ENCODE measurements at places on chromosomes 11 and 22.
A peak's percentile ranks its signal among the peaks of the same experiment; 100 is the strongest.

DNA sequence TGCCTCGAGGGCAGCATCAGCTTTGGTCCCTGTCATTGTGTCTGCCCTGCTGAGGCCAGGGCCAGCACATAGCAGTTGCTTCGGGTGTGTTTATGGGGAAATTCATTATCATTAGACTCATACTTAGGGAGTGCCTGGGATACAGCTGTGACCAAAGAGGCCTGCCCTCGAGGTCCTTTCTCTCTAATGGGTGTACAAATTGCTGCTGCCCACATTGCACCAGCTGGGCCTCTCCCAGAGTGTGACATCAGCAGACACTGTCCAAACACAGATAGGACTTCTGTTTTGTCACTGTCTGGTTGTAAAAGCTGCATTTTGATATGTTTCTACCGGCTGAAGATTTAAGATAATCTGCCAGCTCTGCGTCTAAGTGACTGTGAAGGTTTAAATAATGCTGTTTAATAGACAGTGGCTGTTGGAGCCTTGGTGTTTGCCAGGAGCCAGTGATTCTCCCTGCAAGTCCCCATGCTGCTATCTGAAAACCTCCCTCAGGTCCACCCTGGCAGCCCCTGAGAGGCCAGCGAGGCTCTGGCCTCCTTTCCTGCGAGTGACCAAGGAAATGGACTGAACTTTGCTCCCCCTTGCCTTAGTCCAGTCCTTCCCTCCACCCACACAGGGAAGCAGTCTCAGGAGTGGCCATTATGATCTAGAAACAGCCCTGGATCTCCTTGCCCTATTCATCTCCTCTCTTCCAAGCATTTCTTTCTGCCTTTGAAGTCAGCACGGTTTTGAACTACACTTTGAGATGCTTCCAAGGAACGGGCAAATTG, 505.2 kb downstream of the TBC1D22A start:
- DNase-seq = no peak

DNA sequence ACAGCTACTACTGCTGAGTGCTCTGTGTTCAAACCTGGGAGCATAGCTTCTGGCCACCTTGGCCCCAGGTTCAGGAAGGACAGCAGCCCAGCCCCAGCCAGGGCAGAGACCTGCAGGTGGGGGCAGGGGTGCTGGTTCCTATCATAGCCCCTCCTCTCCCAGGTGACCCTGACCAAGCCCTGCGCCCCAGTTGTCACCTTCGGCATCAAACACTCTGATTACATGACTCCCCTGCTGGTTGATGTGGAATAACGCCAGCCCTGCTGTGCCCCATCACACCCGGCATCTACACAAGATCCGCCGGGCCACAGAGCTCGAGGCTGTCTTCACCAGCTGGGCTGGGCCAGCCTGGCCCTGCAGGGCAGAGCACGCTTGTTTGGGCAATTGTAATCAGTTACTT, 6.9 kb downstream of the SCGB1C1 start:
- no peak for DNase-seq

DNA sequence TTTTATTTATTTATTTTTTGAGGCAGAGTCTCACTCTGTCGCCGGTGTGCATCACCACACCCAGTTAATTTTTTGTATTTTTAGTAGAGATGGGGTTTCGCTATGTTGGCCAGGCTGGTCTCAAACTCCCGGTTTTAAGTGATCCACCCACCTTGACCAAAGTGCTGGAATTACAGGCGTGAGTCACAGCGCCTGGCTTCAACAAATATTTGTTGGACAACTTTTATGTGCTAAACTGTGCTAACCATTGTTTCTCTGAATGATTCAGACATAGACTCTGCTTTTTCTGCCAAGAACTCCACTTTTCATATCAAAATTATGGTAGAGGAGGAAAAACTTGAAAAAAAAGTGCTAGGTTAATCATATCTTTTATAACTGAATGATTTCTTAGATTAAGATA, 36.3 kb downstream of the MMP7 start:
- DNase-seq = no peak

- no peak for DNase-seq
These were observed 10.6 kb downstream of the MAPK1 start for GRCh38 chr22:21856868-21857267.

GRCh38 chr11:123640677-123641494, 13.5 kb downstream of the SCN3B start:
- DNase-seq = peak; percentile 70

DNA sequence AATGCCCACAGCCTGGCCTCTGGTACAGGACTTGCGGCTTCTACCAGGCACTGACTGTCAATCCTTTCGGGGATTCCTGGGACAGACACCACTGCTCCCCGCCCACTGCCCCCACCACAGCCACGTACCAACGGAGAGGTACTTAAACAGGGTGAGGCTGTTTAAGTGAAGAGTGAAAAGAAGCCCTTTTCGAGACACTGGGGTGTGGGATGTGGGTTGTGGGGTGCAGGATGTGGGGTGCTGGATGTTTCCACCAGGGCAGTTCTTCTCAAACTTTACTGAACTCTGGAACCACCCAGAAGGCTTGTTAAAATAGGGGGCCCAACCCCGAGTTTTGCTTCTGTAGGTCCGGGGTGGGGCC, 34.2 kb upstream of the PRR5 start:
- no peak for DNase-seq

DNA sequence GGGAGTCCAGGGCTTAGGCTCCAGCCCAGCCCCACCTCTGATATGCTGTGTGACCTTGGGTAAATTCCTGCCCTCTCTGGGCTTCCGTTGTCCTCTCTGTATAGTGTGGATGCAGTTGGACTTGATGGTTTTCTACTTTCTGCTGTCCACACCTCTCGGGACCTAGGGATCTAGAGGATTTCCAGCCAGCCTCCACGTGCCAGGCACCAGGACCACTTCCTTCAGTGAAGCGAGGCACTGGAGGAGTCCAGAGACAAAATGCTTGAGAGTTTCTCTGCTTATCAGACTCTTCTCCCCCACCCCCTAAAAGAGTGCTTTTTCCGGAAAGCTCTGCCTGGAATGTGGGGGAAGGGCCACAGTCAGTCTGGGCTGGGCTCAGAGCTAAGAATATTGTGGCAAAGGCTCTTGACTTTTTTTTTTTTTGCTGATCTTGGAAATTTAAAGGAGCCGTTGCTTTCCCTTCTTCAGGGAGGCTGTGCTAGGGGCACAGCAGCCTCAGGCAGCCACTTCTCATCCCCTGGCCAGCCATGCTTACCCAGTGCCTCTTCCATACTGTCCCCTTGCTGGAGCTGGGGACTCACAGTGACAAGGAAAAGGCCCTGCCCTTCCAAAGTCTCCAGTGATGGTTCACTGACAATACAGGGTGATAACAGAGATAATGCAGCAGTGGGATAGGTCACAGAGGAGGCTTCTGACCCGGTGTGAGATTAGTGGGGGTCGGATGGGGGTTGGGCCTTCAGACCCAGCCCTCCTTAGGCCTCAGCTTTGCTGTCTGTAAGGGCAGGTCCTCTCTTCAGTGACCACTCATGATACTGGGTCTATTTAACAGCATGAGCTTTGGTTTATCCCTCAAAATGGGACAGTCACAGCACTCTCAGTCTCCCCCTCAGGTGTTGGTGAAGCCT, 2.9 kb upstream of the SERPINH1 start:
- peak; percentile 48 for DNase-seq

DNA sequence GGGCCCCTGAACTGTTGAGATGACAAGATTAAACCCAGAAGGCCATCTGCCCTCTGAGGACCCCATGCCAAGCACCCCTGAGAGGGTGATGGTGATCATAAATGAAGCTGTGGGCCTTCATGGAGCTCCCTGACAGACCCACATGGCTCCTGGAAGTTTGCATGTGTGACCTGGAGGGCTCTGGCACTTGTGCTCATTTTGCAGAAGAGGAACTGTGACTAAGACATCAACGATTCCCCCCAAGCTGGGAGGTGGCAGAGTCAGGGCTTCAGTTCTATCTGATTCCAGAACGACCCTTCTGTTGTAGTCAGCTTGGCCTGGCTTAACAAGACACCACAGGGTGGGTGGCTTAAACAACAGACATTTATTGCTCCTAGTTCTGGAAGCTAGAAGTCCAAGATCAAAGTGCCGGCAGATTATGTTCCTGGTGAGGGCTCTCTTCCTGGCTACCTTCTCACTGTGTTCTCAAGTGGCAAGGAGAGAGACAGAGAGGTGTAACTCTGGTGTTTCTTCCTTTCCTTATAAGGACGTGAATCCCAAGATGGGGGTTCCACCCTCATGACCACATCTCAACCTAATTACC, 46.4 kb upstream of the CD82 start:
- no peak for DNase-seq

DNA sequence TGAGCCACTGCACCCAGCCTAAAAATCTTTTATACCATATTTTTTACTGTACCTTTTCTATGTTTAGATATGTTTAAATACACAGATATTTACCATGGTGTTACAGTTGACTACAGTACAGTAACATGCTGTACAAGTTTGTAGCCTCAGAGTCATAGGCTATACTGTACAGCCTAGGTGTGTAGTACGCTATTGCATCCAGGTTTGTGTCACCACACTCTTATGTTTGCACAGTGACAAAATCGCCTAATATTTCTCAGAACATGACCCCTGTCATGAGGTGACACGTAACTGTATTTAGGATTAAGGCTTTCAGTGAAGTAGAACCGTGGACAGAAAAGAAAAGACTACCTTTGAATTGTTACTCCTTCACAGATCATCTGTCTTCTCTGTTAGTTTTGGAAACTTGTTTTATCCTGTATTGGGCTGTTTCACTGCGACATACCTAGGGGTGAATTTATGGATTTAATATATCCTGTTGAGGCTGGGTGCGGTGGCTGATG, 83.8 kb downstream of the ZNRF3 start:
- DNase-seq = no peak

GRCh38 chr11:36214480-36214879, 74.7 kb downstream of the COMMD9 start:
- DNase-seq = no peak

- DNase-seq = no peak
These were observed 59.3 kb upstream of the WT1 start for GRCh38 chr11:32494629-32495028.

- DNase-seq = no peak
These were observed 4.4 kb upstream of the EED start for GRCh38 chr11:86240164-86240563.

- DNase-seq = no peak
These were observed 80.3 kb downstream of the CADM1 start for GRCh38 chr11:115423728-115424459.

GRCh38 chr11:19466314-19466713, 225.6 kb upstream of the E2F8 start:
- DNase-seq = peak; percentile 42

- no peak for DNase-seq
These were observed 217.6 kb upstream of the ANO5 start for GRCh38 chr11:21975242-21975641.

DNA sequence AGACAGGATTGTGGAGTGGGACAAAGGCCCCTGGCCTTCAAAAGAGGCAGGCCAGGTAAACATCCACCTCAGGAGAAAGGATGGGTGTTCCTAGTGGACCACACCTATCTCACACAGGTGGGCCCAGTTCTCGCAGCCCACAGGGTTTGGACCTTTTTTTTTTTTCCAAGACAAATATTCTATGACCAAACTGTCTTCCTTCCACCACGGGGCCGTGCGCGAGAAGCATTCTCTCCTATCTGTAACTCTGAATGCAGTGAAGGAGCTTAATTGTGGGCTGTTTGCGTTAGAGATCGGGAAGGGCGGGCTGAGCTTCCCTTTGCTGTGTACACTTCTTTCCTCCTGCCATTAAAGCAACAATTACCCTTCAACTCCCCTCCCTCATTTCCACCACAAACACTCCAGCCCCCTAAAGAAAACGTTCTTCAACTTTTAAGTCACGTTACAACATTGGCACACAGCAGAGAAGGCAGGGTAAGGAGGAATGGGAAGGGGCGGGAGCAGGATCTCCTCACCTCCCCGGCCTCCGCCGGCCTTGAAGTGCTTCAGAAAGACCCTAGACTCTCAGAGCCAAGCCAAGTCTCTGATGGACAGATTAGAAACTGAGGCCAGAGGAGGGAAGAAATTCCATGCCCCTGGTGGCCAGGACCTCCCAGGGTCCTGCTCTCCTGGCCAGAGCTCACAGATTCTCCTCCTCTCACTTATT, 238.4 kb downstream of the BUD13 start:
- DNase-seq = no peak

DNA sequence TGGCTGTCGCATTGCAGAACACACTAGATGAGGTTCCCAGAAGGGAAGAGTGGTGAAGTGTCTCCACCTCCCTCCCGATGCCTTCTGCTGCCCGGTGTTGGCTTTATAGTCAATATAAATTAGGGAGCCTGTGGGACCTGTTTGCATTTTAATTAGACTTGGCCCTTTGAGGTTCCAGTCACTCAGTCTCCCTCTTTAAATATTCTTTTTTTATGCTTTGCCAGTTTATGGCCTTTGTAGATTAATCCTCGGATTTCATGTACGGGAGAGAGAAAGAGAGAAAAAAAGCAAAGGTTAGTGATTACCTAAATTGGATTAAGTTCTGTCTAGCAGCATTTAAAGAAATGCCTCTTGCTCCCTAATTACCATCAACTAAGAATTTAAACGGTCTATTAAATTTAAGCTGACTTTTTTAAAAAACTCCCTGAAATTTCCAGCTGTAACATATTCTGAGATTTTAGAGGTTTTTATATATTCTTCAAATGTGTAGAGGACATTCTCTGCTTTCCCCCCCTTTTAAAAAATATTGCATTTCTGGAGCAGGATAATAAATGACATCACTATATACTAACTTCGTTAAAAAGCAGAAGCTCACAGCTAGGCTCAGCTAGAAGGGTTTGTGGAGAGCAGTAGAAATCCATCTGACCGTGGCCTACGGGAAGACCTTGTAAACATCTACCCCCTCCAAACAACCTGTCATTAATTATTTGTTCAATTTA, 84.4 kb downstream of the PRR5L start:
- DNase-seq = no peak

GRCh38 chr11:83609191-83609590, 323.0 kb upstream of the CCDC90B start:
- DNase-seq = peak; percentile 36

GRCh38 chr22:37240941-37241320, 3.1 kb downstream of the RAC2 start:
- DNase-seq = no peak

GRCh38 chr11:133064152-133064877, 468.0 kb downstream of the OPCML start:
- peak; percentile 86 for DNase-seq

DNA sequence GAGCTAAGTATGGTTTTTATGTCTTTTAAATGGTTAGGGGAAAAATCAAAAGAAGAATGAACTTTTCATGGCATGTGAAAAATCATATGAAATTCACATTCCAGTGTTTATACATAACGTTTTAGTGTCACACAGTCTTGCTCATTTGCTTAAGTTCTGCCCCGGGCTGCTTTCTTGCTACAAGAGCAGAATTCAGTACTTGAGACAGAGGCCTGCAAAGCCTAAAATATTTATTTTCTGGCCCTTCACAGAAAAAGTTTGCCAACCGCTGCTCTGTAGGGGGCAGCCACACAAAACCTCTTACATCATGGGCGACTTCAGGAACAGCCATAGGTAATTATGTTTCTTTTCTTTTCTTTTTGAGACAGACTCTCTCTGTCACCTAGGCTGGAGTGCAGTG, 1.0 kb upstream of the ATG2A start:
- DNase-seq = peak; percentile 14

All from brain (organoid and tissue), 16 donors.